Stimulated activated CD4-positive, alpha-beta T cell treated with anti-CD3 and anti-CD28 coated beads, TNF-alpha, amount 100 ng/mL, for 48 hours (primary cell): ENCODE measurements at places on chromosomes 7 and 10.
A peak's percentile ranks its signal among the peaks of the same experiment; 100 is the strongest.

DNA sequence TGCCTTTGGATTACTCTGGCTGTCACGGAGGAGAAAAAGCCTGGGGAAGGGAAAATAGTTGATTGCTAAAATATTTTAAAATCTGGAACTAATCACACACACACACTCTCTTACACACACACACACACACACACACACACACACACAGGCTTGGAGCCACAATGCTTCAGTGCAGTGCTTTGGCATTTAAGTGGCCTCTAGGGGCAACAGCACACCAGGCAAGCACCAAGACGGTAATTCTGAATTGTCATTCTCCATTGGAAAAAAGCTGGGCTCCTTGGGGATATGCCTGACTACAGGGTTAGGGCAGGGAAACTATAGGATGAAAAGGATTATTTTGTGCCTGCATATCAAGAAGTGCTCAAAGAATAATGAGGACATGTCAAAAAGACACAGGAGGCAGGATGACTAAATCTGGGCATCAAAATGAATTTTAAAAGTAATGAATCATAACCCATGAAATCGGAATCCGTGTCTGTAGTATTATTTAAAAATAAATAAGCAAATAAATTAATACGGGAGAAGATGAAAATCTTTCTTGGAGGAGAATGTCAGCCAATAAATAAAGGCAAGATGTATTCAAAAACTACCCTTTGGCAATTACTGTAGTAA is 30.4 kb upstream of the DDC start:
- DNase-seq = no peak

GRCh38 chr7:14888962-14889361 is 13.6 kb downstream of the DGKB start:
- DNase-seq = no peak

GRCh38 chr10:133117688-133118071 is 30.0 kb downstream of the ADGRA1 start:
- DNase-seq = no peak

- DNase-seq = no peak
These were observed 22.2 kb upstream of the FAM171A1 start for GRCh38 chr10:15393139-15393825.

DNA sequence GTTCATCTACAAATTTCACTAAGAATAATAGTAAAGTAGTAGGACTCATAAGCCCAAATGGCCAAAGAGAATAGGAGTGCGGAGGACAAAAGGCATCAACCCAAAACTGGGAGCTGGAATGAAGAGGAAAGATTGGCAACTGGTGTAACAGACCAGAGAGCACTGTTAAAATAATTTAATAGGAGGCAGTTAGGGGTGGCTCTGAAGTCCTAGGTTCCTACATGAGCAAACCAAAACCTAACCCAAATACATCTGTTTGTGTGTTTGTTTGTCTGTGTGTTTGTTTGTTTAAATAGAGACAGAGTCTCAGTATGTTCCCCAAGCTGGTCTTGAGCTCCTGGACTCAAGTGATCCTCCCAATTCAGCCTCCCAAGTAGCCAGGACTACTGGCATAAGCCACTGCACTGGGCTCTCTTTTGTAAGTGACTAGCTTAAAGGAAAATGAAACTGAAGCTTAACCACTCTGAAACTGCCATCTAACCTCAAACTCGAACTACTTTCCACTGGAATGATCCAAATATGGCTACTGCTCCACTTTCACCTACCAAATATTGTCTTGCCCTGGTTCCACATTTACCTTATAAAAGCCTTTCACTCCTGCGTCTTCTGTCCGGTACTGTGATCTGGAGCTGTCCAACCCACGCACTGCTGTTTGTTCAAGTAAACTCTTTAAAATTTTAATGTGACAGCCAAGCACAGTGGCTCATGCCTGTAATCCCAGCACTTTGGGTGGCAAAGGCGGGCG is 94.9 kb downstream of the AKR1D1 start:
- no peak for DNase-seq

DNA sequence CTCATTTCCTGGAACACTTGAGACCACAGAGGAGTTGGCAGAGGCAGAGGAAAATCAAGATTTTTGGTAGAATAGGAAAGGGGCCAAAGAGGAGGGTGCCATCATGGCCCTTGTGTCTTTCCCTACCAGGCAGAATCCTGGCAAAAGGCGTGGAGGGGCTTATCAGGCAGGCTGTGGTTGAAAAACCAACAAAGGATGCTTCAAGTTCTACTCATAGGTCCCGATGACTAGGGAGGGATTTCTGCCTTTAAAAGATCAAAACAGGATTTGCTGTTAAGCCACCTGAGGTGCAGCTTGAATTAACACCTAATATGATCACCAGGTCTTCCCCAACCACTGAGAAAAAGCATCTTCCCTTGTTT is 45.7 kb downstream of the BPGM start:
- DNase-seq = no peak

DNA sequence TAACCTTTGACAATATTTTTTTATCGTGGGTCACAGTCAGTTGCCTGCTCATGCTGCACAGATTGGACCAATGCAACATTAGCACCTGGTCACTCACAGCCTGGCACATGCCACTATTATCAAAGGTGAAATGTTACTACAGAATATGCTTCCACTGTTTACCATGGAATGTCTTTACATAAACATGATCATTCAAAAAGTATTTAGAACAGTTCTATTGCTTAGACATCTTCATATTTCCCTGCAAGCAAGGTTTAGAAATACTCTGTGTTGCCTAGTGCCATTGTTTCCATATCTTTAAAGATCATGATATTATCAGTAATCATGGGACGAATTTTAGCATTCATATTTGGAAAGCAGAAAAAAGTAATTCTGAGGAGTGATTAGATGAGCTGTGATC is 179.9 kb upstream of the CHRM2 start:
- no peak for DNase-seq

GRCh38 chr7:100827330-100828226 is at the start of gene EPHB4:
EPHB4 (minus strand) TSS chr7:100827523; CDS start chr7:100827030, 493 bp downstream.
- DNase-seq = no peak

- no peak for DNase-seq
These were observed 1153.8 kb upstream of the C7orf33 start for GRCh38 chr7:147436718-147437117.

- no peak for DNase-seq
These were observed 207.8 kb upstream of the ETV1 start for GRCh38 chr7:14197280-14197679.

DNA sequence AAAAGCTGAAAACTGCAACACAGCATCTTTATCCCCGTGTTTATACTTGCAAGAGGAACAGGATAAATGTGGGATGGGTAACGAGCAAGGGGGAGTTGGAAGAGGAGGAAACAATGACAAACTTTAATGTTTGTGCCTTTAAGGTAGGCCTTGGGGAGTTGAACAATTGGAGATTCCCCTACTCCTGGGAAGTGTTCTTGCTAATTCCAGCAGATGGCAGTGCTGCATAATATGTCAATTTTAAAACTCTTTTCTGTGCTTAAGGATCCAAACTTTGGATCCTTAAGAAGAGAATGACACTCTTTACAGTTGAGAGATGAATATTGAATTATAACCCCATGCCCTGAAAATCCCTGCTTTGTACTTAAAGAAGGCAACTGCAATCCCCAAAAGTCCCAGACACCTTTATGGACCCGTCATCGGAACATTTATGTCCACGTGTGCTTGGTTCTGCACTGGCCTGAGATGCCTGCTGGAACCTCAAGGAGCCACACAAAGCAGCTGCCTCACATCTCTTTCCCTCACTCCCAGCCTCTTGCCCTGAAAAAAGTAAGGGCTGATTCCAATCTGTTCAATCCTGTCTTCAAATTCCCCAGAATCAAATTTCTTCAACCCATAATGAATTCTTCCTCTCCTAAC is 12.0 kb downstream of the IFIT5 start:
- no peak for DNase-seq

- no peak for DNase-seq
These were observed 3.4 kb downstream of the RUFY2 start for GRCh38 chr10:68403701-68404100.

- DNase-seq = no peak
These were observed 724.0 kb downstream of the GRID1 start for GRCh38 chr10:85642421-85643170.

DNA sequence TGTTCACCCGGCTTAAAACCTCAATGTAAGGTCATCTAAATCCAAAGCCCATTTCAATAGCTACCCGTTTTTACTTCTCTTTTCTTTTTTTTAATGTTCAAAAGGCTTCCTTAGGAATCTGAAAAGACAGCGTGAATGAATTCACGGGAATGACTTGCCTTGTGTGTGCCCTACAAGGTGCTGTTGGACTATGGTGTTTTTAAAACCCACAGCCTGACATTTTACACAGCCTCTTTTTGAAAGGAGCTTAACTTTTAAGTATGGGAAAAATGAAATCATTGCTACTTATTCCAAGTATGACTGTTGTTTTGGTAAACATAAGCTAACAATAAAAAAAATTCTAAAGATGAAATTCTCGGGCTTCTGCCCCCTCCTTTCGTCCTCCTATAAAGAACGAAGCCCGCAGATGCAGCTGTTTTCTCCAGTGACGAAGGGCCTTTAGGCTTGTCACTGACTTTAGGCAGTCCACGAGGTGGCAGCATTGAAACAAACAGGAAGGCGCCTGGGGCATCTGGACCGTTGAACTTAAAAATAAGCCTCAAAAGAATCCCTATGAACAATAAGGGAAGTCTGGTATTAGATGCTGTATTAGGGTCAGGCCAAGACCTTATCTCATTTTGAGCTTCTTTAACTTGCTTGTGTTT is 141.3 kb downstream of the NRP1 start:
- peak; percentile 48 for DNase-seq

GRCh38 chr7:50826371-50827172 is 43.9 kb upstream of the GRB10 start:
- DNase-seq = peak; percentile 40

DNA sequence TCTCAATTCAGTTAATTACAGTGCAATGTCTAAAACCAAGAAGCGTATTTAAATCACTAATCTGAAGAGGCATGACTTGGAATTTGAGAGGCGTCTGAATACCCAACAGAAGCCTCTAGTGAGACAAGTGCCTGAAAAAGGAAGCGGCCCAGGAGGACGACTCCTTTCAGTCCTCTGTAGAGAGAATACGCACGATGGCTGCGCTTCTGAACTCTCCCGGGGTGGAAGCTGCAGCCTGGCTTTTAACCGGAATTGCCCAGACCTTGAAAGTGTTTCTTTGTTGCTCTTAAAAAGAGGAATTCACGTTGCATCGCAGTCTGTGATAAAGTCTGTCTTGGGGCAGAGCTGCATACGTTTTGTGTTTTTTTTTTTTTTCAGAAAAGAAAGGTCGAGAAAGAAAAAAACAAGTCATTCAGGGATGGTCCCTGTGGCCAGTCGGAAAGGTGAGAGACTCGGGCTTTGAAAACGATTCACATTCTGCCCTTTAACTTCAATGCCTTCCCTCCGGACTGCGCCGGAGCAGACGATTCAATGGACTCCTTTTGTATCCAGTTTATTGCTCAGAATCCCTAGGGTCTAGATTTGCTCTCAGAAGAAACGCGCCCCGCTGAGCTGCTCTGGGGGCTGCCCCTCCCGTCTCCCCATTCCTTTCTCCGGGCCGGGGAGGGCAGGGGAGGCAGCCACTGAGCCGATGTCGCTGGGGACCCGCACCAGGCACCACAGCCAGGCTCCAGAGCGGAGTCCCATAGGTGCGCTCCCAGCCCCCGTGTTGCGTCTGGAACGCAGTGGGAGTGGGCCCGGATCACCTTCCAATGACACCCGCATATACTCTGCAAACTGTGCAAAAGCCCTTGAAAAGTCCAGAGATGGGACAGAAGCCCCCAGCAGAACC is 994 bp upstream of the PTF1A start:
- no peak for DNase-seq

- no peak for DNase-seq
These were observed 491.6 kb upstream of the GALNT17 start for GRCh38 chr7:70640266-70640833.

- no peak for DNase-seq
These were observed 68.1 kb upstream of the LEP start for GRCh38 chr7:128172963-128173362.

GRCh38 chr10:93596539-93596938 is 4.5 kb downstream of the RBP4 start:
- DNase-seq = no peak

GRCh38 chr10:58998924-58999713 is 177.3 kb upstream of the PHYHIPL start:
- no peak for DNase-seq

DNA sequence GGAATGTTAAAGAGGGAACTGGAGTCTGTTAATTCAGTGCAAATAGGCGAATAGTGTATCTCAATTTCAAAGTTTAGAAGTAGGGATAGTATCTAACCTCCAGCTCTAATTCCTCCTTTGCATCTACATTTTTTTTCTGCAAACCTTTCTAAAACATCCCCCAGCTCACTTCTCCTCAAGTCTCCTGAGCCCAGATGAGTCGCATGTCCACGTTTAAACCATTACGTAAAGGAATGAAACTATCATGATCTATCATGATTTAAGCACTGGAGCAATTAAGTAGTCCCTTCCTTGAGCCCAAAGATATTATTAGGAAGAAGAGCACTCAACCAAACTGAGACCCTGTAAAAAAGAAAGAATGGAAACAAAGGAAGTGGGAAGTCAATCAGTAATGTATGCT is 29.9 kb downstream of the GPR22 start:
- DNase-seq = no peak

DNA sequence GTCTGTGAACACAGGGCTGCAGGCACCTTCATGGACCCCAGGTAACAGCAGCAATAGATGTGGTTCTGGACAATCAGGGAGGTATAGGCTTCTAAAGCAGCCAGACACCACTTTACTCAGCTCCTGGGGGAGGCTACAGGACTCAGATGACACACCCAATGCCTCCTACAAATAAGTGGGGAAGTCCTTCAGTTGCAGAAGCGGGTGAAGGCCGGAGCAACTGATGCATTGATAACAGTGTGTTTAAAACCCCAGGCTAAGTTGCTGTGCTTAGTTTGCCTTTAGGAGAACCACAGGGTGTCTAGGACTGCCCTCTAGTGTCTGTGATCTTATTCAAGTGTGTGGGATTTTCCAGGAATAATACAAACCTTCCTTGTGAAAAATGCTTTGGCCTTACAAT is 5.9 kb upstream of the ITGA8 start:
- DNase-seq = no peak

DNA sequence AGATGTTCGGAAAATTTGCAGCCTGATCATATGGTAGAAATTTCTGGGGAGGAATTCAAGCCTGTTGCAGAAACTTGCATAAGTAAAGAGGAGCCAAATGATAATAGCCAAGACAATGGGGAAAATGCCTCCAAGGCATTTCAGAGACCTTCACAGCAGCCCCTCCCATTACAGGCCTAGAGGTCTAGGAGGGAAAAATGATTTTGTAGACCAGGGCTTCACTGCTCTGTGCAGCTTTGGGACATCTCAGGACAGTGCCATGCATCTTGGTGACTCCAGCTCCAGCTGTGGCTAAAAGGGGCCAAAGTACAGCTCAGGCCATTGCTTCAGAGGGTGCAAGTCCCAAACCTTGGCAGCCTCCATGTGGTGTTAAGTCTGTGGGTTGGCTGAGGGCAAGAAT is 50.6 kb upstream of the CYP2C18 start:
- no peak for DNase-seq

- no peak for DNase-seq
These were observed 18.5 kb upstream of the C10orf67 start for GRCh38 chr10:23362879-23363792.
